ENCODE measurements at places on chromosomes 3 and 15.

DNA sequence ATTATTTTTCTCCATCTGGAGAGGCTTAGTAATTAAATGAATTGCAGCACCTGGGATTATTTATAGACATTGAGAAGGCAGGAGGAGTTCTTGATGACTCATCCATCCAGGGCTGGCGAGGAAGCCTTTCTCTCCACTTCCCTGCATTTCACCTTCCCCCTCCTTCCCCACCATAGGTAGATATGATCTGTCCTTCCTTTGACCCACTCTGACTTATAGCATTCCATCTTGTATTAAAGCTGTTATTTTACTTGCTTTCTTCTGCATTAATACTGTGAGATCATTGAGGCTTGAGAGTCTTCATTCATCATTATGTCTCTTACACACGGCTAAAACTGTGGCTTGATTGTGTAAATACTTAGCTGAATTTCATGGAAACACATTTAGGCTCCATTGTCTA, 288.8 kb downstream of the FEZF2 start:
- DNase-seq = peak; percentile 10
- H3K4me3 ChIP-seq = no peak overlapping the region
- H3K4me1 ChIP-seq = peaks cover 10% of the 10 kb centered on the region
- no peaks in the 10 kb centered on the region for H3K36me3 ChIP-seq
- H3K27ac ChIP-seq = no peak overlapping the region

- no peaks in the 10 kb centered on the region for H3K27me3 ChIP-seq
- no peak overlapping the region for H3K27ac ChIP-seq
- DNase-seq = no peak
- no peak overlapping the region for H3K4me3 ChIP-seq
- H3K36me3 ChIP-seq = no peaks in the 10 kb centered on the region
Measured at GRCh38 chr3:66269411-66269810, 48.6 kb downstream of the SLC25A26 start.

GRCh38 chr15:39000008-39000734, 435.6 kb upstream of the RASGRP1 start:
- H3K27me3 ChIP-seq = no peaks in the 10 kb centered on the region
- no peaks in the 10 kb centered on the region for H3K4me1 ChIP-seq
- no peak overlapping the region for H3K4me3 ChIP-seq
- DNase-seq = no peak
- H3K27ac ChIP-seq = no peak overlapping the region

- H3K4me1 ChIP-seq = no peaks in the 10 kb centered on the region
- no peak for DNase-seq
- H3K36me3 ChIP-seq = peaks cover 22% of the 10 kb centered on the region
- no peak overlapping the region for H3K4me3 ChIP-seq
Measured at GRCh38 chr3:45462522-45463265, 74.3 kb downstream of the LARS2 start.

DNA sequence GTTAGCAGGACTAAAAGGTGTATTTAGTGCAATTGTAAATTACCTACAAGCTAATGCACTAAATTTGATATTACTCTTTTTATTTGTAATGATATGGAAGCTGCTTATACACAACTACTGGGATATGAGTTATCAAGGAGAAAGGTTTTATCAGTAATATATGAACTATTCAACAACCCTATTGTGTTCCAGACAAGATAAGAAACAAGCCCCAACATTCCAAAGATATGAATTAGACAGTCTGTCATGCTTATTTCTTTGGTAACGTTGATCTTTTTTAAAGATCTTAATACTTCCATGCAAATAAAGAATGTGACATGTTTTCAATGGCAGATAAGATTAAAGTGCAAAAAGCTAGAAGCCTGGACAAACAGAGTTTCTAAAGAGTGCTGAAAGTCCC, 314.0 kb upstream of the THBS1 start:
- no peaks in the 10 kb centered on the region for H3K4me1 ChIP-seq
- H3K36me3 ChIP-seq = no peaks in the 10 kb centered on the region
- no peak for DNase-seq
- no peak overlapping the region for H3K27ac ChIP-seq
